ENCODE measurements at places on chromosomes 13 and 19. TPM values are rescaled to one million over a fixed set of nuclear protein-coding genes. Genes with fewer than 3 reads are reported as not detected.

ZNF471 gene
- 5.9 TPM for total RNA-seq

DNA sequence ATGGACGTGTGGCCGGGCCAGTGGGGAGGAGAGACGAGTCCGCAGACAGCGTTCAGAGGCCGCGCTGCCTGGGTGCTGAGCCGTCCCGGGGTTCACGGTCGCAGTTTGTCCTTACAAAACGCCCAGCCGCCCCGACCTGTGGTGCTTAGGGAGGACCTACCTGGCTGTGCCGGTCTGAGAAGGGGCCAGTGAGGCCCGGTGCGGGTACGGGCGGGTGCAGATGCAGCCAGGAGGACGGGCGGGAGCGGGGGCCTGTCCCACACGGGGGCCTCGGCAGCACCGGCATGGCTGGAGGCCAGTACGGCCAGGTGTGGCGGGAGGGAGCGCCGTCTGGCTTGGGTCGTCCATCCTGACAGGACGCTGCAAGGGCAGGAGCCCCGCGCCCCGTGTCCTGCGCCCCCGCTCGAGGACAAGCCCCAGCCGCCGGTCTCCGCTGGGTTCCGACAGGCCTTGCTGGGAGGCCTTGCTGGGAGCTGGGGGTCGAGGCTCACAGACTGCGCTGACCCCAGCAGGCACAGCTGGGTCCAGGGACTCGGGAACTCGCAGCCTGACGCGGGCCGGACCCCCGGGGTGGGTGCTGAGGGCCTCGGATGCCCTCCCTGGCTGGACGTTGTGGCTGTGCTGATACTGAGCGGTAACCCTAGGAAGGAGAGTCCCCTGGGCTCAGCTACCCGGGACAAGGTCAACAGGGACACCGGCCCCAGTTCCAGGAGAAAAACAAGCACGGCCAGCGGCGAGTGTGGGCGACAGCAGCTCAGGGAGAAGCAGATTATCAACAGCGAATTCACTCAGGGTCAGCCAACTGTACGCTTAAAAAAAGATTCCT is 5.3 kb upstream of the PROZ start:
- peak; percentile 74 for DNase-seq

GRCh38 chr13:32125751-32126150 is 94.2 kb downstream of the FRY start:
- DNase-seq, result no peak

GRCh38 chr13:47081246-47081645 is 184.4 kb upstream of the HTR2A start:
- no peak for DNase-seq

- DNase-seq, result no peak
Observed at GRCh38 chr13:80452279-80452678, 111.4 kb upstream of the SPRY2 start.

SBK2 gene
- not detected for total RNA-seq

GRCh38 chr19:8335343-8336071 is 7.6 kb downstream of the KANK3 start:
- DNase-seq, result peak; percentile 69

GRCh38 chr19:50462970-50463369 is 13.3 kb upstream of the EMC10 start:
- DNase-seq, result no peak

DNA sequence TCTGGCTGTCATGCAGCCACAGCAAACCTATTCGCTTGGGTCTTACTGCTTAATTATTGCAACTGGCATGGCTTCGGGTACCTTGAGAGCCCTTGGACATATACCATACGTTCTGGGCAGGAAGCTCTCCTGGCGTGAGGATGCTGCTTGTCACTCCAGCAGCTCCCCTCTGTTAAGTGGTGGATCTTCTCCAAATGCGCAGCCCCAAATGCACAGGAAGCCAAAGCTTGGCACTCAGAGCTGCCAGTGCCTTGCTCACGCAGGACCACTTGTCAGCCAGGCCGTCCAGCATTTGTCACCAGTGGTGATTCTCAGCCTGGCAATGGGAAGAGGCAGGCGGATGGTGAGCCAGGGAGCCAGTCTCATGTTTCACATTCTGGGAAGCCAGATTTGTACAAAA is 158.6 kb downstream of the KATNAL1 start:
- DNase-seq, result no peak

DNA sequence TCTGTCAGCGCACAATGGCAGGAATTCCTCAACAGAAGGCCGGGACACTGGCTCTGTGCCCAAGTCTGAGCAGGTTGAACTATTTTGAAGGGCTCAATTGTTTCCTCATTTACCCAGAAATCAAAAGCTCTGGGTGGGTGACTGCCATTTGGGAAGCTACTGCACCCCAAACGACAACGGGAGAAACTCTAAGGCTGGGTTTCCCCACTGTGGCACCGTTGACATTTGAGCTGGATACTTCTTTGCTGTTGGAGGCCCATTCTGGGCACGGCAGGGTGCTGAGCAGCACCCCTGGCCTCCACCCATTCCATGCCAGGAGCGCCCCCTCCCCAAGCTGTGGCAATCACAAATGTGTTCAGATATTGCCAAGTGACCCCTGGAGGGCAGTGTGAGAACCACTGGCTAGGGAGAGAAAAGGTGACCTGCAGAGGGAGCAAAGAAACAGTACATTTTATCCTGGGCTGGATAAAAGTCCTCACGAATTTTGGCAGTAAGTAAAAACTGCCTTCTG is 62.5 kb downstream of the RFX2 start:
- no peak for DNase-seq

DNA sequence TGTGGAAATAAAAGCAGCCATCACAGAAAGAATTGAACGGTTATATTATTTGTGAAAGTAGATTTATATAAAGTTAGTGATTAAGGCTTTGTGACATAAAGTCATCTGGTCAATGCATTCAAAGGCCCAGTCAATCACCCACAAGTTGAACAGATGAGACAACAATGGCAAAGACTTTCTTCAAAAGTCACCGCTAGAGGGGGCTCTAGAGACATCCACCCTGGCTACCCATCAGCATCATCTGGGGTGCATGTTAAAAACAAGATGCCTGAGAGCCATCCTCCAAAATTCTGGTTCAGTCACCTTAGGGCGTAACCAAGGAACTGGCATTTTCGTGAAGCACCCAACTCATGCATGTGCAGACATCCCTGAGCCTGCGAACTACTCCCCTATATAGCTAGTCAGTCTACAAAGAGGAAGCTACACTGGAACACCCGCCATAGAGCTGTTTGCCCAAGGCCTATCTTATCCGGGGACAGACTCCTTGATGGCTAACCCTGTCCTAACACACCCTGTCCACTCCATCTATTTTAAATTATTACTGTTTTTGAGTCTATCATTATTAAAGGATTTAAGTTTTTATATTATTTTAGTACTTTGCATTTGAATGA is 970.5 kb downstream of the UQCRFS1 start:
- no peak for DNase-seq

DNA sequence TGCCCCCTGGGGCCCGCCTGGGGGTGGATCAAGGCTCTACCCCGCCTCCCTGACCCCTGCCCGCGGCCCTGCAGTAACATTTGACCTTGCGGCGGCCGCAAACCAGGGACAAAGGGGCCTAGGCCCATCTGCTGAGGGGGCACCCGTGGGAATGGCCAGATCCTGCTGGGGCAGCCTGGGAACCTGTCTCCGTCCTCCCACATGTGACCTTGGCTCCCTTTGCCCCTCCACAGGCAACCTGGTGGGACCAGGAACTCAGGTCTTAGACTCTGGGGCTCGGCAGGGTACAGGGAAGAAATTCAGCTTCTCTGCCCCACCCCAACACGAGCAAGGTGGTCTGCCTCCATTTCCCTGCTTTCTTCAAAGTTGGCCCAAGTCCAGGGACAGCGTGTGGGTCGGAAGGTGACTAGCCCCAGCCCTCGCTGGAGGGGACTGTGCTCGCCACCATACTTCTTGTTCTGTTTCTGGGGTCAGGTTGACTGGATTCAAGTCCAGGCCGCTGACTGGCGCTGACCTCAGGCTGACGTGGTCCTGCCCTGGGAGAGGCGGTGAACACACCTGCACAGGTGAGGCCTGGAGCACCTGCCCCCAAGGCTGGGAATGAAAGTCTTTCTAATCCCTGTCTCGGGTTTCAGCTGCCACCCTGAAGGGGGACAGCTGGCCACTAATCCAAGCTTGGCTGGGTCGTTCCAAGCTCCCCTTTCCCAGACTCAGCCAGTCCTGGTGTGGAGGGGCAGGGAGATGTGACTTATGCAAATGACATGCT is 2.5 kb upstream of the NR2F6 start:
- no peak for DNase-seq

HRC gene
- total RNA-seq, result 2.2 TPM

GRCh38 chr19:3914199-3914598 is 18.7 kb upstream of the NMRK2 start:
- DNase-seq, result no peak

- DNase-seq, result no peak
Observed at GRCh38 chr19:38441657-38442348, 8.3 kb downstream of the RYR1 start.

FFAR1 gene
- not detected for total RNA-seq

OSCAR gene
- total RNA-seq, result 59.5 TPM

DNA sequence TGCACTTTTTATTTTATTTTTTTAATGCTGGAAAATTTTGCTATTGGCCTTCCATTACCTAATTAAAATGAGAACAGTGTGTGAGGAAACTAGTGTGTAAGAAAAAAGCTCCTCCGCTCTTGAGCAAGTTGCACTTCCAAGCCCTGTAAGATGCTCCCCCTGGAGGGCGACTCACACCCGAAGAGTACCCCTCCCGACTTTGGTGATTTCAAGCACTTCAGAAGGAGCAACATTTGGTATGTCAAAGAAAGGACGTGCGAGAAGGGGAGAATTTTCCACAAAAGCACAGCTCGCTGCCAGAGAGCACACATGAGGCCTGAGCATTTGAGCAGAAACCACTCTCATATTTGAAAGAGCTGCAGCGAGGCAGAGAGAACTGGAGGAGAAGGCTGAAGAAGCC is 504.4 kb downstream of the FGF9 start:
- DNase-seq, result no peak

ZNF649 gene
- total RNA-seq, result 11.1 TPM

ATP4A gene
- not detected for total RNA-seq

DNA sequence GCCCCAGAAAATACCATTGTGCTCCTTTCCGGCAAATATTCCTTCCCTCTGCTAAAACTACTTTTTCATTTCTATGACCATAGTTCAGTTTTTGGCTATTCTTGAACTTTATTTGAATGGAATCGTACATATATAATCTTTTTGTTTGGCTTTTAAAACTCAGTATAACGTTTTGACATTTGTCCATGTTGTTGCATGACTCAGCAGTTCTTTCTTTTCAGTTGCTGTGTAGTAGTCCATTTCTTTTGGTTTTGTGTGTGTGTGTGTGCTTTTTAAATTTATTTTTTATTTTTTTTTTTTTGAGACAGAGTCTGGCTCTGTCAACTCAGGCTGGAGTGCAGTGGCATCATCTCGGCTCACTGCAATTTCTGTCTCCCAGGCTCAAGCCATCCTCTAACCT is 35.0 kb downstream of the ITM2B start:
- no peak for DNase-seq

GRCh38 chr13:52961256-52961910 is 67.2 kb upstream of the OLFM4 start:
- DNase-seq, result no peak

TMEM205 gene
- 74.6 TPM for total RNA-seq

GRCh38 chr19:8504171-8504570 is 1.7 kb upstream of the PRAM1 start:
- no peak for DNase-seq

GRCh38 chr13:54705738-54706137 is 1677.1 kb downstream of the OLFM4 start:
- no peak for DNase-seq

- no peak for DNase-seq
Observed at GRCh38 chr19:38210458-38210987, 13.5 kb downstream of the DPF1 start.

GRCh38 chr13:43058831-43059230 is 35.4 kb downstream of the DNAJC15 start:
- DNase-seq, result no peak

HSPB6 gene
- total RNA-seq, result 41.3 TPM

GRCh38 chr19:50844296-50844935 is 10.3 kb upstream of the KLK3 start:
- DNase-seq, result no peak

- DNase-seq, result no peak
Observed at GRCh38 chr13:44181931-44182330, 191.7 kb upstream of the SERP2 start.

- peak; percentile 89 for DNase-seq
Observed at GRCh38 chr19:1064661-1065605, 2.0 kb upstream of the ARHGAP45 start.

GRCh38 chr19:57664269-57665127 is 4.2 kb upstream of the ZSCAN4 start:
- peak; percentile 65 for DNase-seq

ERICH6B gene
- not detected for total RNA-seq

DNA sequence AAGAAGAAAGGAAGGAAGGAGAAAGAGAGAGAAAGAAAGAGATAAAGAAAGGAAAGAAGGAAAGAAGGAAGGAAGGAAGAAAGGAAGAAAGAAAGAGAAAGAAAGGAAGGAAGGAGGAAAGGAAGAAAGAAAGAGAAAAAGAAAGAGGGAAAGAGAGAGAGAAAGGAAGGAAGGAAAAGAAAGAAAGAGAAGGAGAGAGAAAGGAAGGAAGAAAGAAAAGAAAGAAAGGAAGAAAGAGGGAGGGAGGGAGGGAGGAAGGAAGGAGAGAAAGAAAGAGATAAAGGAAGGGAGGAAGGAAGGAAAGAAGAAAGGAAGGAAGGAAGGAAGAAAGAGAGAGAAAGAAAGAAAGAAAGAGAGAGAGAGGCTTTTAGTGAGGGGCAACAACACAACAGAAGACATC is 135.1 kb upstream of the VSTM2B start:
- DNase-seq, result no peak
